Hematopoietic multipotent progenitor cell treated with erythropoietin and hydrocortisone succinate and interleukin-3 and kit ligand, for 17 days (in vitro differentiated cells): ENCODE measurements at places on chromosomes 12 and 14.

- DNase-seq, result no peak
These were observed 63.6 kb downstream of the EML5 start for GRCh38 chr14:88729159-88729558.

- no peak for DNase-seq
These were observed 26.9 kb downstream of the GLT1D1 start for GRCh38 chr12:128879898-128880764.

DNA sequence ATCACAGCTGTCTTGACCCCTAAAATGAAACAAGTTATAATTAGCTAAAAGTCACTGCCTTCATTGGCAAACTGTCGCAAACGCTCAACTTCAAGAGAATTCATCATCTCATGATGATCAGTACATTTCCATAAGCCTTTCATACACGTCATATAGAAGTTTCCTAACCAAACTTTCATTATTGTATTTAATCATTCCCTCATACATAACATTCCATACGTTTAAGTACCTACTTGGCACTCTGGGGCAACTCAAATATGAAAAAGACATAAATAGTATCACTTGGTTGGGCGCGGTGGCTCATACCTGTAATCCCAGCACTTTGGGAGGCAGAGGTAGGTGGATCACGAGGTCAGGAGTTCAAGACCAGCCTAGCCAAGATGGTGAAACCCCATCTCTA lies 12.4 kb upstream of the PPP2R5E start:
- no peak for DNase-seq

GRCh38 chr12:3661028-3661427 lies 91.9 kb downstream of the CRACR2A start:
- no peak for DNase-seq

- no peak for DNase-seq
These were observed 63.1 kb upstream of the SOX5 start for GRCh38 chr12:24012528-24012927.

DNA sequence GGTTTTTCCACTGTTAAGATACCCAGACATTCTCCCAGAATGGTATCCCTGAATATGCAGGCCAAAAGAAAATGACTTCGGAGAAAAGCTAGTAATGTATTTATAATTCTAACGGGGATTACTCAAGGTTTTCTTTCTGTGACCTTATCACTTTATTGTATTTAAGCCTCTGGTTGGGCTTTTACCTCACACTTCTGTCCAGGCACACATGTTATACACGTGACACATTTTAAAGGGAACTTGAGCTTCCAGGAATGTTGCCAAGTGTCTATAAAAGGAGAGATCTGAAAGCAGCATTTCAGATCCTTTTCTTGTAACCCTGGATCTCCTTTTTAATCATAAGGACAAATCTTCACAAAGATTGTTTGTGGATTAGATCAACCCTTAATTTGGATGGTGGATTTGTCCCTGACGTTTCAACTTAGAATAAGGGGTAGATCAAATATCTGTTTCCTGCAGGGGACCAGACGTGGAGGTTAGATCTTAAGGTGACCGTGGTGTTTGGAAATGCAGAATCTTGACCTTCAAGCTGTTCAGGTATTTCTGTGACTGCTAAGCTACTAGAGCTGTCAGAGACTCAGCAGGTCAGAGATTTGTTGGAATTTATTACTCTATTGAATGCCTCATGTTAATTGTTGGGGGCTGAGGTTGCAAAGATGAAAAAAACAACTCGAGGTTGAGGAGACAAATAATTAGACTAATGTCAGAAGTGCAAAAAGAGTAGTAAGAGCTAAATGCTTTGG lies 1.5 kb downstream of the CIPC start:
- peak; percentile 37 for DNase-seq

DNA sequence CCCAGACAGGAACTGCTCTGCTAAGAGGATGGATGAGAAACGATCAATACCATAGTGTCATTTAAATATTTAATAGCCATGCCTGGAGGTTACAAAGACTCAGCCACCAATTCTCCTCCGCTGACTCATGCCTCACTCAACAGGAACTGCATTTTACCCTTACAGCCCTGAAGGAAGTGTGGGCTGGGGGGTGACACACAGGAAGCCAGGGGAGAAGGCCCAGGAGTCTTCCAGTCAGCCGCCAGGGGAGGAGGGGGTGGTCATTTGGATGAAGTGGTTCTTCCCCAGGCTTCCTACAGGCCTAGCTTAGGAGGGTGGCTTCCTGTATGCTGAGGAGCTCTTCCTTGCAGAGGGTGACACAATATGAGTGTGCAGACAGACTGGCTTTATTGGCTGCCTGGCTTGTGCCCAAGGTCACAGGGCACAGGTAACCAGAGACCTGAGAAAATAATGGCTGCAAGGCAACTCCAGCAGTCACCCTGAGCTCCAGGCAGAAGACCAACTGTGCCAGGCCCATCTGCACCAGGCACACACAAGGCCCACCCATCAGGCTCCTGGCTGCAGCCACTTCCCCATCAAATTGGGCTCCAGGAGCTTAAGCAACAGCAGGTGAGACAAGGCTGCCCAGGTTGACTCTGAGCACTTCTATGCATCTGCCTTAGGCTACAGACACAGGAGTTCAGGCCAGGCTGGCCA lies 30.6 kb upstream of the RPLP0 start:
- no peak for DNase-seq

DNA sequence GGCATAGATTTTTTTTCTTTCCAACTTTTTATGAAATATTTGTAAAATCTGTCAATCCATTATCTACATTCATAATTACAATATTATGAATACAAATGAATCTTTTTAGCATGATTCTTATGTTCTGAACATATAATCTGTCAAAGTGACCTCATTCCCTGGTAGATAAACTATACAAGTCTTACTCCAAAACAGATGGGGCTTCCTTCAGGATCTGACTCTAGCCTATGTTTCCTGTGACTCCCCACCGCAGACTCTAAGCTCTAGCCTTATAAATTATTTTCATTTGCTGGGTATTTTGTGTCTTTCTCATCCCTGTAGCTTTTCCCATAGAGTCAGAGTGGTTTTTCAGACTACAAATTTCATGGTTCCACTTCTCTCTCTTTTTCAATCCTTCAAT lies 202.1 kb upstream of the KITLG start:
- DNase-seq, result no peak

DNA sequence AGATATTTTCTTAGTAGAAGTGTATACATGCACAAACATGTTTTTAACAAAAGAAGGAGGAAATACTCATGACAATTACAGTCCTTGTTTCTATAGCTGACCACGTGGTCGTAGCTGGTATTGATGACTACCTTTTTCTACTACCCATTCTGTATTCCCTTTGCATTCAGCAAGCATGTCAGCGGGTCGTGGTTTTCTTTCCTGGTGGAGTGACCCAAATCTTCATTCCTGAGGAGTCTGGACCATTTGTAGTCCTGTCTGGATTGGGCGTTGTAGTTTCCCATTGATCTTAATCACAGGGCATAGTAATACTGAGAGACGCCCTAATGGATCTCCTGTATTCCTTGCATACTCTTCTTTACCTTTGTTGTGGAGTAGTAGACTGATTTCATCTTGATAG lies 472.1 kb upstream of the RGS6 start:
- DNase-seq, result no peak

DNA sequence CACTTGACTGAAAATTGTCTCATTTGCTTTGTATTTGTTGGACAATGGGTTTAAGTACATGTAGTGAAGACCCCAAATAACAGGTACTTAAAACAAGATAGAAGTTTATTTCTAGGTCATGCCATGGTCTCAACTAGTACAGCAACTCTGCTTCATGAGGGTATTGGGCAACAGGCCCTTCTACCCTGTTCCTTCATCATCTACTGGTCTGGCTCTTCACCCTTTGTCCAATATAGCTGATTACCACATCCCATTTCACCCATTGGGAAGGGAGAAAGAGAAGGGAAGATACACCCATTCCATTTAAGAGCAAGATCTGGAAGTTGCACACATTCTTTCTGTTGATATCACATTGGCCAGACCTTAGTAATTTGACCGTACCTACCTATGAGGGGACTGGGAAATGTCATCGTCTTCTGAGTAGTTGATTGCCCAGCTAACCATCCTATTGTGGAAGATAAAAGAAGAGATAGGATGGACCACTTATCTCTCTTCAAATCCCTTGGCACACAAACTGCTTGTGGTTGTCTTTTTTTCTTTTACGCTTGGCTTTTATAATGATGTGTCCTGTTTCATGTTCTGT lies 104.6 kb downstream of the DIP2B start:
- no peak for DNase-seq

DNA sequence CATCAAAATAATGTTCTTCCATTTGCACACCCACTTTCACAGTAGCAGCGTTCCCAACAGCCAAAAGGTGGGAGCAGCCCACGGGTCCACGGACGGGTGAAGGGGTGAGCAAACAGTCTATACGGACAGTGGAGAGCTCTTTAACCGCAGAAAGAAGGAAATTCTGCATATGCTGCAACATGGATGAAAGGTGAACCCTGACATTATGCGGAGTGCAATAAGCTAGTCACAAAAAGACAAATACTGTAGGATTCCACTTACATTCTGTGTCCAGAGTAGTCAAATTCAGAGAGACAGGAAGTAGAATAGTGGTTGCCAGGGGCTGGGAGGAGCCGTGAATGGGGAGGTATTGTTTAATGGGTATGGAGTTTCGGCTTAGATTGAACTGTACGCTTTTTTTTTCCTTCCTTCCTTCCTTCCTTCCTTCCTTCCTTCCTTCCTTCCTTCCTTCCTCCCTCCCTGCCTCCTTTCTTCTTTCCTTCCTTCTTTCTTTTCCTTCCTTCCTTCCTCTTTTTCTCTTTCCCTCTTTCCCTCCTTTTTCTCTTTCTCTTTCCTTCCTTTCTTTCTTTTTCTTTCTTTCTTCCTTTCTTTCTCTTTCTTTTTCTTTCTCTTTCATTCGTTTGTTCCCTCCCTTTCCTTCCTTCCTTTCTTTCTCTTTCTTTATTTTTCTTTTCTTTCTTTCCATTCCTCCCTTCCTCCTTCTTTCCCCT lies 15.8 kb upstream of the ANKRD9 start:
- no peak for DNase-seq

DNA sequence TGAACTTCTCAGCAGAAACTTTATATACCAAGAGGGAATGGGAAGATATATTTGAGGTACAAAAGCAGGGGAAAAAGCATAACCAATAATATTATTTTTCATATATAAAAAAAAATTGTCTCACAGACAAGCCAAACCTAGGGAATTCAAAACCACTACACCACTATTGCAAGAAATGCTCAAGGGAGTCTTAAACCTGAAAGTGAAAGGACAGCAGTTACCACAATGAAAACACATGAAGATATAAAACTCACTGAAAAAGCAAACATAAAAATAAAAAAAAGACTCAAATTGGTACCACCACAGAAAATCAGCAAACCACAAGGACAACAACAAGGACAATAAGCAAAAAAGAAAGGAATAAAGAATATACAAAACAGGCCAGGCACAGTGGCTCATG lies 131.9 kb downstream of the CEP128 start:
- DNase-seq, result no peak

DNA sequence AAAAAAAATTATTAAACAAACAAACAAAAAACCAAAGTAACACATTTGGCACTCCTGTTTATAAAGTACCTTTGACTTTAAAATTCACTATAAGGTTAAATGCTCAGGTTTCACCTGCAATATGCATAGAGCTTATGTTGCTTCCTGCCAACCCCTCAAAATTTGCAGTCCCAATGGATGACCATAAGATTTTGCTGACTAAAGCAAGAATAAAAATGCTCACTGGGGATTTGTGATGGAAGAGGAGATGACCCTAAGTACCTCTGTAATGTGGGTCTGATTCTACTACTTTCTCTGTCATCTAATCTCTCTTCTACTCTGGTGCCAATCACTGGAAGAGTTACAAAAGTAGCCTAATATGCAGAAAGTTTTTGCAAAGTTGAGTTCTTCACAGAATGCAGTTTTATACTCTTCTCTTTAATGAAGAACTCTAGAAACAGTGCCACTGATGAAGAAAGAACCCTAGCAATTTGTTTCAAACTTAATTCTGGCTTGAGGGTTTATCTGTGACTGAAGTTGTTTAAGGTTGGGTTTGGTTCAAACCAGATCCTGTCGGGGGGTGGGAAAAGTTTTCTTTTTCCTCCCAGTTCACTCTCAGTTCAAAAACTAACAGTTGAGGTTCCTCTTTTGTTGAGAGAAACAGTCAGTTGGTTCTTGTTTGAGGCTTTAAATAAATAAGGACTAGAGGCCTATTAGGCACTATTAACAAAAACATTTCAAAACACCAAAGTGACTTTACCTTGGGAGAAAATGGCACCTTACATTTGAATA lies 10.9 kb downstream of the WASHC3 start:
- no peak for DNase-seq
